H4 (cell line): ENCODE measurements at places on chromosomes 1 and 21.

- DNase-seq = peak; percentile 38
Measured at GRCh38 chr1:30929135-30929889, 20.8 kb upstream of the SDC3 start.

- DNase-seq = no peak
Measured at GRCh38 chr1:7726623-7727022, 44.5 kb upstream of the VAMP3 start.

DNA sequence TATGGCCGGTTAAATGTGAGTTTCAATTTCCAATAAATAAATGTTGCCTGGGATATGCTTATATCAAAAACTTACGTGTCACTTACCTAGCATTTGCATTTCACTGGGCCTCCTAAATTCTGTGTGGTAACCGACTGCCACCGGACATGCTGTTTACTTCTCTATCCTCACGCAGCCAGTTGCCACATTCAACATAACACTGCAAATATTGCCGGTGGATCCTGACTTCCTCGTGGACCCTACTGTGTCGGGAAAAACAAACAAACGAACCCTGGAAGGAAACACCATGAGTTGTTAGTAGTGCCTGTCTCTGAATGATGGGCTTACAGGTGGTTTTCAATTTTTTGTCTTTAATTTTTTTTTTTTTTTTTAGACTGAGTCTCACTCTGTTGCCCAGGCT, 54.1 kb downstream of the RIPK4 start:
- no peak for DNase-seq

- DNase-seq = no peak
Measured at GRCh38 chr21:43853851-43854772, 10.9 kb upstream of the AGPAT3 start.

GRCh38 chr1:213366141-213366831, 315.2 kb downstream of the RPS6KC1 start:
- DNase-seq = no peak

DNA sequence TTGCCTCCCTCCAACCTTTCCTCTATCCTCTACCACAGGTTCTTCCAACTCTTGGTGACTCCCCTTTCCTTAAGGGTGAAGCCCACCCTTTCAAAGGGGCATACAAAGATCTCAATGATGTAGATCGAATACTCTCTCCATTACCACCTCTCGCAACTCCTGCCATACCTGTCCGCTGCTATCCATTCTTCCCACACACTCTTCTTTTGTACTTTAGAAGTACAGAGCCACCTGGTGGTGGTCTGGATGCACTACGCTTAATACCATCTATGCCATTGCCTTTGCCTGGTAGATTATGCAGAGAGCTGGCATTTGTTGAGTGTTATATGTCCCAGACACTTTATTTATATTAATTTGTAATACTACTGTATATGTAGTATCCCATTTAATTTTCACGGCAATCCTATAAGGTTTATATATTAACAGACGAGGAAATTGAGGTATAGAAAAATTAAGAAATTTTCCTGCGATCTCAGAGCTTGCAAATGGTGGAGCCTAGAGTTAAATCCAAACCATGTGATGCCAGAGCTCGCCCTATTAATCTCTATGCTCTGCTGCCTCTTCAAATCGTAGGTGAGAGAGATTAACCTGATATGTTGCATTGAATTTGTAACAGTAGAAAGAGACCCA, 22.9 kb downstream of the TSHB start:
- peak; percentile 42 for DNase-seq

GRCh38 chr1:221632072-221632471, 109.8 kb downstream of the DUSP10 start:
- no peak for DNase-seq

GRCh38 chr21:38954588-38955004, 148.9 kb downstream of the ETS2 start:
- DNase-seq = no peak

DNA sequence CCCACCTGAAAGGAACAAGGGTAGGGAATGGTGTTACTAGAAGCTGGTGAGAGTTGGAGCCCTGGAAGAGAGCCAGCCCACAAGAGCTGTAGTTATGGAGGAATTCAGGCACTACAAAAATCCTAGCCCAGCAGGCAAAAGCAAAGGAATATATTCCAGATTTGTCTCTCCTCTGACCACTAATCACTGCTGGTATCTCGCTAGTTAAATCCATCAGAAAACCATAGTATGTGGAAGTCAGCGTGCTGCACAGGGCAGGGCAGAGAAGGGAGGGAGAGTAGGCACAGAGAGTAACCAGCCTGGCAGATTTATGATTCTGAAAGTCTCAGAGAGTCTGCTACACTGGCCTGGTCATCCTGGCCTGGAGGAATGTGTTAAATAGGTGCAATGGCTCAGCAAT, 88.6 kb downstream of the SELENOF start:
- peak; percentile 53 for DNase-seq

DNA sequence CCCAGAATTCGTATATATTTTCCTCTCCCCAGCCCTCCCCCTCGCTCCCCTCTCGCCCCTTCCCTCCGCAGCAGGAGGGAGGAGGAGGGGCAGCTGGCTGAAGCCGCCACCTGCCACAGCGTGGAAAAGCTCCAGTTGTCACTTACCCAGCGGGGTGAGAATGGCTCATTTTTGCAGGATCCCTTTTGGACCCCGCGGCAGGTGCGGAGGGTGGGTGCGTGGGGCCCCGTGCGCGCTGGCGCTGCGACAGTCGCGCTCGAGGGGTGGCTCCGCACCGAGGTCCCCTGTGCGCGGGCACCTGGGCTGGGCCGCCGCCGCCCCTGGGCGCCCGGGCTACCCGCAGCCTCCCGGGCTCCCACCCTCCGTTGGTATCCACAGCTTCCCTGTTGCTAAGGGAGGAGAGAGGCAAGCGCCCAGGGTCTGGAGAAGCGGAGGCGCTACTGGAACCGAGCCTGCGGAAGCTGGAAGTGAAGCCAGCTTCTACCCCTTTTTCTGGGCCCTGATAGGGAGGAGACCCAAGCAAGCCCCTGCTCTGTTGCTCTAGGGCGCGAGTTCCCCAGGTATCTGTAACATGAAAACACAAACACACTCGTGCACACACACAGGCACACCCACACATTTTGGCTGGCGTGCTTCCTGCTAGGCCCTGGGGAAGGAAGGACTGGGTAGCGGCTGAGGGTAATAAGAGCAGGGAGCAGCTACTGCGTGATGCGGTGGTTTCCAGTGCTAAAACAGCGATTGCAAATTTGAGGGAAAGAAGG, at the start of gene ERICH3:
Gene ERICH3 (minus strand): TSS at position 442 of the 761 bp plus-strand sequence. CDS start 273 bp downstream, at position 169.
- no peak for DNase-seq
